Upper lobe of left lung (tissue), 6 donors: ENCODE measurements at places on chromosomes 11 and 22. TPM values are rescaled to one million over a fixed set of nuclear protein-coding genes. Genes with fewer than 3 reads are reported as not detected.
A peak's percentile ranks its signal among the peaks of the same experiment; 100 is the strongest.

POTEH gene
- not detected for total RNA-seq

KRTAP5-1 gene
- not detected for total RNA-seq

SLC25A1 gene
- 43.5 TPM for total RNA-seq

FREY1 gene
- 1.9 TPM for total RNA-seq

OR52R1 gene
- total RNA-seq = not detected

CENATAC gene
- total RNA-seq = 196 TPM

CHRNA10 gene
- 2.3 TPM for total RNA-seq

RAB39A gene
- 2.5 TPM for total RNA-seq

NAALAD2 gene
- 1.2 TPM for total RNA-seq

ANO5 gene
- total RNA-seq = 3.1 TPM

MMP8 gene
- total RNA-seq = 0.20 TPM

SLC22A6 gene
- total RNA-seq = not detected

SOX10 gene
- not detected for total RNA-seq

DNA sequence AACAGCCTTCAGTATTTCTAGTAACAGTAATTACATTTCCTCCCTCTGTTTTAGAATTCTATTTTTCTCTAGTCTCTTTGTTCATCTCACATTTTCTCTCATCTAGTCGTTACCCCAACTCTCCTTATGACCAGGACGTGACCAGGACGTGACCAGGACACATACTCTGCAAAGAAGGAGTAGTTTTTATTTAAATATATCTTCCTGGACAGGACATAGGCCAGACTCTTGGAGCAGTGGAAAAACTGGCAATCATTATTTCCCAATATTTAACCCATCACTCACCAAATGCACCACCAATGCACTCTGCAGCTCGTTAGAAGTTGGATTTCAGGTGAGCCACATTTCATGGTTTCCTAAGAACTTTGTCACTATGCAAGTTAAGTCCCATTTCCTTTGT, 40.3 kb upstream of the POGLUT3 start:
- no peaks in the 10 kb centered on the region for H3K4me1 ChIP-seq
- H3K4me3 ChIP-seq = no peak overlapping the region
- H3K27me3 ChIP-seq = no peaks in the 10 kb centered on the region
- H3K36me3 ChIP-seq = no peaks in the 10 kb centered on the region
- DNase-seq = no peak

DNA sequence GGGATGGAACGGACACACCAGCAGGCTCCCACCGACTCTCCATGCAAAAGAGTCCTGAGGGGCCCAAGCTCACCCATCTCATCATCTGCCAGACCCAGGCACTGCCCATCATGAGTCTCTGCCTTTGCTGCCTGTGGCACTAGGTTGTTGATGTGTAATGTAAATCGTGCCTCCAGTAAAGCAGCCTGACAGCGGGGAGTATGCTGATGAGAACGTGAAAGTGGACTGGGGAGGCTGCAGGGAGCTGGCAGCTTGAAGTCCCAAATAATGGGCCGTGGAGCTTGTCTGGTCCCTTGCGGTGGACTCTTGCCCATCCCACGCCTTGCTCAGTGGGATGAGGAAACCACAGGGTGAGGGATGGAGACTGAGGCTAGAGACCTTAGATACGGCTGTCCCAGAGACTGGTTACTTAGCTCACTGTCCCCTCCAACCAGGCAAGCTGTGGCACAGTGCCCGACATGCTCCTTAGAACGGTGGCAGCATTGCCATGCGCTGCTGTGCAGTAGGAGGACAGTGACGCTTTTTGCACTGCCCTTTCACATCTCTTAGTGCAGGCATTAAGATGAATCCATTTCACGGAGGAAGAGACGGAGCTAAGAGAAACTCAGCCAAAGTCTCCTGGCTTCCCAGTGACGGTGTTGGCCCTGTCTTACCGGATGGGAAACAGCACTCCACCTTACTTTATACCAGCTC, 39.6 kb upstream of the PLET1 start:
- no peak for DNase-seq
- no peak overlapping the region for H3K4me3 ChIP-seq
- H3K4me1 ChIP-seq = peaks cover 8% of the 10 kb centered on the region
- H3K27me3 ChIP-seq = no peaks in the 10 kb centered on the region
- no peak overlapping the region for H3K27ac ChIP-seq
- H3K36me3 ChIP-seq = no peaks in the 10 kb centered on the region

DNA sequence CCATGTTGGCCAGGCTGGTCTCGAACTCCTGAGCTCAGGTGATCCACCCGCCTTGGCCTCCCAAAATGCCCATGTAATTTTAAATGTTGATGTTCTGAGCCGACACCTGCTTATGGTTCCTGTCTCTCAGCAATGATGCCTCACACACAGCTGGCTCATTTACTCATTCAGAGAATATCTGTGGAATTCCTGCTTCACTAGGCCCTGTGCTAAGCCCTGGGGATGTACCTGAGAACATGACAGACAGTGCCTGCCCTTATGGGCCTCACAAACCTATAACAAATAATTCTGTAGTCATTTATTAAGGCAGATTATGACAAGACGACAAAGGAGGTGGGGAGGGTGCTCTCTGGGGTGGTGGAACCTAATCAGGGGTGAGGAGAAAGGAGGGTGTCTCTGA, 93.7 kb downstream of the PRR5L start:
- H3K27me3 ChIP-seq = no peaks in the 10 kb centered on the region
- peaks cover 6% of the 10 kb centered on the region for H3K4me1 ChIP-seq
- DNase-seq = no peak
- H3K27ac ChIP-seq = no peak overlapping the region

- H3K36me3 ChIP-seq = no peaks in the 10 kb centered on the region
- no peak for DNase-seq
- H3K27me3 ChIP-seq = no peaks in the 10 kb centered on the region
- no peak overlapping the region for H3K27ac ChIP-seq
- H3K4me1 ChIP-seq = no peaks in the 10 kb centered on the region
Measured at GRCh38 chr11:70064726-70065317, 13.3 kb upstream of the ANO1 start.

DNA sequence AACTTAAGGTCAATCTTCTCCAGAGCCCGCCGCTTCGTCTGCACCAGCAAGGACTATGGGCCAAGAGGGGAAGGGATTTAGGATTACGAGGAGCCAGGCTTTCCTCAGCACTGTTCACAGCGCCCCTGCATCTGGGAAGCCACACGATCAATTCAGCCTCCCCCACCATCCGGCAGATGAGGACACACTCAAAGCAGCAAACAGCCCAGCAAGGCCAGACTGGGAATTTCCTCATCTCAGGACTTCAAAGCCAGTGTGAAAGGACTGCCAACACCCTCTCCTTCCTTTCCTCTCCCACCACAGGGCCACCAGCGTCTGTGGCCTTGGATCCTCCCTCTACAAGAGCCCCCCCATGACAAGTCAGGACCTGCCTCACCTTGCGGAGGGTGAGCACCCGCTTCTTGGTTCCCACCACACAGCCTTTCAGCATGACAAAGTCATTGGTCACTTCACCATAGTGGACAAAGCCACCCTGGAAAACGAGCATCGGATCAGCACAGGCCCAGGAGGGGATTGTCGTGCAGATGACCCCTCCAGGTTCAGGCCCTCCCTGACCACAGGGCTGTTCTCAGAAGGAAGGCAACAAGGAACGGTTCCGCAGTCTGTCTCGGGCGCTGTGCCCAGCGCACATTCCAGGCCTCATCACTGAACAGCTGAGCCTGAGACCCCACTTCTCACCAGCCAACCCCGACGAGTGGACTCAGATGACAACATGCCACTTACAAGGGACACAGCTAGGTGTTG, 6.0 kb downstream of the RPL3 start:
- no peak overlapping the region for H3K4me3 ChIP-seq
- peaks cover 65% of the 10 kb centered on the region for H3K36me3 ChIP-seq
- no peak for DNase-seq
- H3K27ac ChIP-seq = peak overlapping the region; percentile 30
- H3K27me3 ChIP-seq = no peaks in the 10 kb centered on the region

GRCh38 chr11:26017322-26017860, 314.5 kb upstream of the ANO3 start:
- no peaks in the 10 kb centered on the region for H3K36me3 ChIP-seq
- no peak overlapping the region for H3K27ac ChIP-seq
- DNase-seq = no peak
- H3K27me3 ChIP-seq = no peaks in the 10 kb centered on the region

GRCh38 chr11:14973621-14974514, 1.7 kb upstream of the CALCA start:
- no peak overlapping the region for H3K4me3 ChIP-seq
- H3K4me1 ChIP-seq = peaks cover 21% of the 10 kb centered on the region
- DNase-seq = no peak
- H3K27ac ChIP-seq = no peak overlapping the region
- no peaks in the 10 kb centered on the region for H3K36me3 ChIP-seq

- H3K4me1 ChIP-seq = no peaks in the 10 kb centered on the region
- no peak overlapping the region for H3K27ac ChIP-seq
- no peaks in the 10 kb centered on the region for H3K36me3 ChIP-seq
- no peak overlapping the region for H3K4me3 ChIP-seq
- H3K27me3 ChIP-seq = no peaks in the 10 kb centered on the region
Measured at GRCh38 chr11:123384116-123384515, 46.0 kb upstream of the GRAMD1B start.

DNA sequence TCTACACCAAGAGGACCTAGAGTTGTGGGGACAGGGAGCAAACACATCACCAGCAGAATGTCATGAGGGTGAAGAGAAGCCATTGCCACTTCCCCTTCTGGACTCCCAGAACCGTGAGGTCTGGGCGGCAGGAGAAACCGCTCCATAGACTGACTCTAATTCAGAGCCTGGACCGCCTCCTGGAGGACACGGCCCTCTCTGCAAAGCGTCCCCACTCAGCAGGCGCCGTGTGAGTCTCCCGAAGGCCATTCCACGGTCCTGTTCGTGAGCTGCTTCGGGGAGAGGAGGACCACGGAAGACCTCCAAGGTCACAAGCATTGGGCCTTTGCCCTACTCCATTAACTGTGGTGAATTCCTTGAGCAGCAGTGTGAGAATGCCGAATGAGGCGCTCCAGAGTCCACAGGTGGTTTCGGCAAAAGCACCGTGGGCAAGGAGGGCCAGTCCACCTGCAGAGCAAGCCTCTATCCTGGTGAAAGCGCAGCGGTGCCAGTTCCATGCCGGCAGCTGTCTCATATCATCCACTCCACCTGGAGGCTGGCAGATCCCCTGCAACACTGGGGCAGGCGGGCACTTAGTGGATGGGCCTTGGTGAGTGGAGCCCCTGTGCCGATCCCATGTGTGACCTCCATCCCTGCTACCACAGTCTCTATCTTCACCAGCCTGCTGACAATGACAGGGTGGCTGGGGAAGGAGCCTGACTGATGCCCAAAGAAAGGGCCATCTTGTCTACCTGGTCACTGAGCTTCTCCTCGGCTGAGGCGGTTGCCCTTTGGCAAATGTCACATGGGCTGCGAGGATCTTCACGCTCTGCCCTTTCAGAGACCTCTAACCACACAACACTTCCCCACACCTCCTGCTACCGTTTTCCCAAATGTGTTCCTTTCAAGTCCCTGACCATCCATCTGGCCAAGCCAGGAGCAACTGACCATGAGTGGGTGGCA, 7.5 kb downstream of the C11orf21 start:
- H3K36me3 ChIP-seq = no peaks in the 10 kb centered on the region
- no peak overlapping the region for H3K27ac ChIP-seq
- no peak overlapping the region for H3K4me3 ChIP-seq
- no peaks in the 10 kb centered on the region for H3K27me3 ChIP-seq
- peak; percentile 20 for DNase-seq

GRCh38 chr11:88575916-88576315, 238.4 kb upstream of the CTSC start:
- no peaks in the 10 kb centered on the region for H3K27me3 ChIP-seq
- H3K4me3 ChIP-seq = no peak overlapping the region

GRCh38 chr22:45783021-45783420, 111.4 kb downstream of the ATXN10 start:
- H3K27ac ChIP-seq = no peak overlapping the region
- H3K36me3 ChIP-seq = no peaks in the 10 kb centered on the region
- no peak overlapping the region for H3K4me3 ChIP-seq
- H3K27me3 ChIP-seq = no peaks in the 10 kb centered on the region

GRCh38 chr11:13429288-13429687, 33.7 kb downstream of the BTBD10 start:
- H3K36me3 ChIP-seq = no peaks in the 10 kb centered on the region
- H3K4me1 ChIP-seq = no peaks in the 10 kb centered on the region
- H3K27me3 ChIP-seq = no peaks in the 10 kb centered on the region
- no peak overlapping the region for H3K4me3 ChIP-seq
- H3K27ac ChIP-seq = no peak overlapping the region
- no peak for DNase-seq

- H3K27ac ChIP-seq = no peak overlapping the region
- no peaks in the 10 kb centered on the region for H3K4me1 ChIP-seq
- H3K36me3 ChIP-seq = no peaks in the 10 kb centered on the region
- no peak overlapping the region for H3K4me3 ChIP-seq
- peak; percentile 30 for DNase-seq
Measured at GRCh38 chr11:61195719-61196118, 7.6 kb upstream of the PGA3 start.

DNA sequence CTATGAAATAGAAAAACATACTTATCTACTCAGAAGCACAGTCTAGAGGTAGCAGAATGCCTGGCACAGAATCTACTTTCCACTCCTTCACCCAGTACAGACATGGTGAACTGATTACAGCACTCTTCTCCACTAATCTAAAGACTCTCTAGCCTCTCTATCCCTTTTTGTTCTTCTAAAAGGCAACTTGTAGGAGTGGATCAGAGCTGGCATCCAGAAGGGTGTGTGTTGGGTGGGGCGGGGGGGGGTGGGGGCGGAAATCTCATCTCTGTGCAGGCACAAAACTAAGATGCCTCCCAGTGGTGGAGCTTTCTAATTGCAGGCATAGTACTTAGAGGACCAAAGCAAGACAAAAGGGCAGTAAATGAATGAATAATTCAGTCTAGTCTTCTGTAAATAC, 11.5 kb upstream of the EMID1 start:
- H3K4me3 ChIP-seq = no peak overlapping the region
- no peak overlapping the region for H3K27ac ChIP-seq
- no peaks in the 10 kb centered on the region for H3K36me3 ChIP-seq
- DNase-seq = no peak
- H3K4me1 ChIP-seq = no peaks in the 10 kb centered on the region
